ENCODE measurements at places on chromosomes 11 and 22.

- no peak for DNase-seq
Measured at GRCh38 chr22:44541671-44542319, 43.8 kb upstream of the RTL6 start.

- DNase-seq = no peak
Measured at GRCh38 chr11:59678813-59679165, 10.0 kb upstream of the PATL1 start.

DNA sequence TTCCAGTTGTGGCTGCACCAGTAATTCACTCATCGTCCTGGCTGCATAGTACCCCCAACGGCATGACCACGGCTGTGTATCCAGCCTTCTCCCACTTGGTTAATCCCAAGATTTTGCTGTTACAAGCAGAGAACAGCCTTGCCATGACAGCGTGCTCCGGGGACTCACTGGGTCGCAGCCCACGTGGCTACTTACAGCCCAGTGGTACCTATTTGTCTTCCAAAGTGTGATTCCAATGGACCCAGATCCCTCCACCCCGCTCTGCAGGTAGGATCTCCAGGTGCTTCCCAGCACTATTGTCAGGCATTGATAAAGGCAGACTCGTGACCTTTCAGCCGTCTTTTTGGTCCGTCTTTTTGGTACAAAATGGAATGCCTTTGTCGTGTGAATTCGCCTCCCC, 119.0 kb upstream of the FGF3 start:
- no peak for DNase-seq

DNA sequence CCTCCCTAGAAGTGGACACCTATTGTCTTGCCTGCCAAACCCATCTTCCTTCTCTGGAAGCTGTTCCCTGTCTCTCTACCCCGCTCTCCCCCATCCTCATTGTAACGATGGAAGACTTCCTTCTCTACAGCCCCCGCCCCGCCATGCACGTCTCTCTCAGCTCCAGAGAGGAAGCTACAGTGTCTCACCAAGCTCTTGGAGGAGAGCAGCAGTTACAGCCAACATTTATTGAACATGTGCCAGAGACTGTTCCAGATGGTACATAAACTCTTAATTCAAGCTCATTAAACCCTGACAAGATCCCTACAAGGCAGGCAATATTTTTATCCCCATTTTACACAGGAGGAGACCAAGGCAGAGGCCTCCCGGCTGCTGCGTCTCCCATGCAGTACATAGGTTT, 15.1 kb downstream of the MCHR1 start:
- DNase-seq = peak; percentile 23

DNA sequence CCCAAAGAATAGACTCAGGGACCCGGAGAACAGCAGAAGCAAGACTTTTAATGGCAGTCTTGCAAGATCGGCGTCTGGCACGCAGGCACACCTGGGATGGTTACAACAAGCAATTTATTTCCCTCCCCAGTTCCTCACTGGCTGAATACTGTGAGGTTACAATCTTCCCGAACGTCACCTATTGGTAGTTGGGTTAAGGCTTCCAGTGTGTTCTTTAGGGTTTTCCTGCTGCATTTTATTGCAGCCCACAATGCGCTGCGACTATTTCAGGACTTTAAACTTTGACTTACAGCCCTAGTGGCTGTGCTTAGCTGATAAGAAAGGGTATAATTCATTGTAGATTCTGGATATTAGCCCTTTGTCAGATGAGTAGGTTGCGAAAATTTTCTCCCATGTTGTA, 11.5 kb upstream of the TRIM68 start:
- DNase-seq = no peak

DNA sequence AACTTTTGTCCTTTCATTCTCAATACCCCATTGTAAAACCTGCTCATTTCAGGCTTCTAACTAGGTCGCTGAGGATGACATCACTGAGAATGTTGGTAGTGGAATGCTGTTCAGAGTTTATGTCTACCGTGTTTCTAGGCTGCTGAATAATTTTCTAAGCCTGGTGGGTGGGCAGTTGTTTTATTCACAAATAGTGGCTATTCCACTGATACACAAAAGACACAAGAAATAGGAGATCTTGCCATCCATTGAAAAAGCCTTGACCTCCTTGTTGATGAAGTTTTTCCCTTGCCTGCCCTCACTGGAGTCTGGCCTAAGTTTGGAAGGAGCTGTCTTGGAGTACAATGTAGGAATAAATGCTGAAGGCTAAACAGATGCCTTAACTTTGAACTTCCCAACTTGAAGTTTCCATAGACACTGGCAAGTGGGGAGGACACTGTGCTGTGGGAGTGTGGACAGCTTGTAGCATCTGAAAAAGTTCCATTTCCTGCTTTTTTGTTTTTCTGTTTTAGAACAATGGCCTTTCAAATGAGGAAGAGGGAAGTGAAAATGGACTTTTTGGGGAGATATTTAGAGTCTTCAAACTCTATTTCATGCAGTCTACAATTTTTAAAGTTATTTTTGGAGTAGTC, 59.2 kb downstream of the TRIM44 start:
- no peak for DNase-seq

DNA sequence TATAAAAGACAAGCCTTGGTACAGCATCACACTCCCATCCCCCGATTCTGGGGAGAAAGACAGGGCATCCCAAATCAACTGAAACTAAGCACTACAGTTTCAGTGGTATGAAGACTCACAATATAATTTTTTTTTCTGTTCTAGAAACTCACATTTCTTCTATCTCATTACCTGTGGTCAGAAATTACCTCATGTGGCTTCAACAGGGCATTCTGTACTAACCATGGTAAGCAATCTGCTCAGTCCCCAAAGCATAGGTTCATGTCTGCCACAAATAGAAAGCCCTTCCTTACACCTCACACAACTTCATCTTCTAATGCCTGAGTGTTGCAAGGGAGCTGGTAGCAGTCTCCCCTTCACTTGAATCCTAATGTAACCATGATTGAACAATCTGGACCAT, 147.4 kb upstream of the POU2AF2 start:
- no peak for DNase-seq

DNA sequence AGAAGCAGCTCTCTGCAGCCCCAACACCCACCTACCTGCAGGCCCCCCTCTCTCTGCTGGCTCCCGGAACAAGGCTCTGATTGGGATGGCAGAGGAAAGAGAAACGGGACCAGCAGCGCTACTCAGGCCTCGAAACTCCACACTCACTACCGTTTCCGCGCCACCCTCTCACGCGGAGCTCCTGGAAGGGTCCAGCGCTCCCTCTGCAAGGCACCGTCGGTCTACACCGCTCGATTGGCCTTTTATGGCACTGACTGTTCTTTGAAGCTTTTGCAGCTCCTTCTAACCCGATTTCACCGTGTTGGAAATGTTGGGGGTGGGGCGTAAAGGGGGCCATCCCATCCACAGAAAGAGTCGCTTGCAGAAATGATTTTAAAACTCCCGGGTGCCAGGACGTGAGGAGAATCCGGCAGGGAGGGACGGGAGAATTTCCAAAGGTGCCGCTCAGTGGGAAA, 323 bp upstream of the PANX1 start:
- DNase-seq = no peak

GRCh38 chr11:39236916-39237315, 2222.5 kb downstream of the LRRC4C start:
- DNase-seq = no peak

- DNase-seq = no peak
Measured at GRCh38 chr11:111001986-111002611, 243.4 kb upstream of the POU2AF2 start.

DNA sequence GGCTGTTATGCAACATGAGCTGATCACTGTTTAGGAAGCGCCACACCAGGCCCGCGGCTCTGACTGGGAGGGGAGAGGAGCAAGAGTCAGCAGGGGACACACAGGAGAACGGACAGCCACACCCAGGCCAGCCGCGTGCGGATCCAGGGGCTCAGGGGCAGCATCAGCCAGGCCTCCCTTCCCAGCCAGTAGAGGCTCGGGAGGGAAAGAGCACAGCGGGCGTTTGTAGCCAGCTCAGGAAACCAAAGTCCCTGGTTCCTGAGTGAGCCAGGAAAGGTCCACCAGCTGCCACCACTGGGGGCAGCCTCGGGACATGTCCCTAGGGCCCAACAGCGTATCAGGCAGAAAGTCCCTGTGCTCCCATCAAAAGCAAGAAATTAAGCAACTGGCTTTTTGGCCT, 71.8 kb upstream of the PITPNB start:
- DNase-seq = no peak

DNA sequence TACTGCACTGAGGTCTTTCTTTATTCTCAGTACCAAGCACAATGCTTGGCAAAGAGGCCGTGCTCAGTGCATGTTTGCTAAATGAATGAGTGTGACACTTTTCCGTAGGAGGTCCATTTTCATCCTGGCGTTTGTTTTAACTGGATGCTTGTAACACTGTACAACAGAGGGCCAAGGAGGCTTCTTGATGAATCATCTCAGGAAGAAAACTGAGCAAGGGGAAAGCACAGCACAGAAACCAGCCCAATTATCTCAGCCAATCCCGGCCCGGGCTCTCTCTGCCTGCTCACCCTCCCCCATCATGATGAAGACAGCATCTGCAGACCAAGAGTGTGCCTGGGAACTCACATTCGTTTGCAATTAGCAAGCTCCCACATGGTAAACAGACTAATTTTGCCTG, 570.3 kb downstream of the OPCML start:
- DNase-seq = no peak

- DNase-seq = no peak
Measured at GRCh38 chr11:66888282-66888681, 31.4 kb downstream of the LRFN4 start.

DNA sequence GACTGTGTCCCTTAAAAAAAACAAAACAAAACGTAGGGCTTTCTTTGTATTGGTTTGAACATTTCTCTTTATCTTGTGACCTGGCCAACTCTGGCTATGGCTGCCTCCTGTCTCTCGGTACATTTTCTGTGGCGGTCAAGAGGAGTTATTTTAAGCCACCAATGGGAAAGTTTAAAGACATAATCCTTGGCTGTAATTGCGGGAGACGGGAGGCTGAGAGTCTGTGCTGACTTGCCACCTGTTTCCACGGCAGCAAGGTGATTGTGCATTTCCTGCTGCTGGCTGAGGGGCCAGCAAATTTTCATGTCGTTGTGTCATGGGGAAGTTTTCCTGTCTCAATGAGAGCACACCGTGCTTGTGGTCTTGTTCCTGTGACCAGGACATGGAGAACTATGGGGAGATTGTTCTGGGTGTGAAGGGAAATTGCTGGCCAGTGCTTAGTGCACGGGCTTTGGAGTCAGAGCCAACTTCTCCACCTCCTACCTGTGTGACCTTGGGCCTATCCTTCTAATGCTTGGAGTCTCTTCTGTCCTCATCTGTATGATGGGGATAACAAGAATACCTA, 11.0 kb downstream of the PTPRJ start:
- no peak for DNase-seq

DNA sequence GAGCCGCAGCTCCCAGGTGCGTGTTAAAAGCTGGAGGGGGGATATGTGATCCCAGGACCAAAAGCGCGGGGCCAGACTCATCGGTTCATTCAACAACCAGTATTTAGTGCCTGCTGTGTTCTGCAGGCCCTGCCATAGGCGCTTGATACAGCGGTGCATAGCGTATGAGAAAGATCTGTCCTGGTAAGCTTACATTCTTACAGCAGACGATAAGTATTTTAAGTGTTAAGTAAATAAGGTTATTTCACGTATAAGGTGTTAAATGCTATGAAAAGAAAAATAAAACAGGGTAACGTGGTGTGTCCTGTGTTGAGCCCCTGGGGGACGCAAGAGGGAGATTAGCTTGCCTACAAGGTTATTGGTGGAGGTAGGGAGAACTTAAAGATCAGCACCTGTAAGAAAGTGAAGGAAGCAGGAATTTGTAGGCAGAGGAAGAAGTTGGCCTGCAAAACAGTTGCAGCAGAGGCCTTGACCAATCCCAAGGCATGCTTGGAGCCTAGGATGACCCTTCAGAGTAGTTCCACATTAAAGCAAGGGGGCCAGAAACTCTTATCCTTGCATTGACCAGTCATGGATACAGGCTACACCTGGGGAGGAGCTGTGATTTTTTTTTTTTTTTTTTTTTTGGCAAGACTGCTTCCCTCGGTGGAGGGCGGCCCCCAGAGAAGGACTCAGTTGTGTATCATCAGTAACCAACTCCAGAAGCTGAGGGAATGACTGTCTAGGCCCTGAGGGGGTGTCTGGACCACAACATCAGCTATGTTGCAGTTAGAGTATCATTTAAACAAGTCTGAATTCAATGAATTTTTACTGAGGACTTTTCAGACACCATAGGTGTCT, 487 bp upstream of the LIPT2 start:
- DNase-seq = no peak

- no peak for DNase-seq
Measured at GRCh38 chr11:9315078-9315688, 790 bp upstream of the TMEM41B start.

GRCh38 chr11:128022007-128022368, 565.4 kb downstream of the ETS1 start:
- no peak for DNase-seq

- no peak for DNase-seq
Measured at GRCh38 chr22:27937453-27937852, 18.4 kb upstream of the PITPNB start.

DNA sequence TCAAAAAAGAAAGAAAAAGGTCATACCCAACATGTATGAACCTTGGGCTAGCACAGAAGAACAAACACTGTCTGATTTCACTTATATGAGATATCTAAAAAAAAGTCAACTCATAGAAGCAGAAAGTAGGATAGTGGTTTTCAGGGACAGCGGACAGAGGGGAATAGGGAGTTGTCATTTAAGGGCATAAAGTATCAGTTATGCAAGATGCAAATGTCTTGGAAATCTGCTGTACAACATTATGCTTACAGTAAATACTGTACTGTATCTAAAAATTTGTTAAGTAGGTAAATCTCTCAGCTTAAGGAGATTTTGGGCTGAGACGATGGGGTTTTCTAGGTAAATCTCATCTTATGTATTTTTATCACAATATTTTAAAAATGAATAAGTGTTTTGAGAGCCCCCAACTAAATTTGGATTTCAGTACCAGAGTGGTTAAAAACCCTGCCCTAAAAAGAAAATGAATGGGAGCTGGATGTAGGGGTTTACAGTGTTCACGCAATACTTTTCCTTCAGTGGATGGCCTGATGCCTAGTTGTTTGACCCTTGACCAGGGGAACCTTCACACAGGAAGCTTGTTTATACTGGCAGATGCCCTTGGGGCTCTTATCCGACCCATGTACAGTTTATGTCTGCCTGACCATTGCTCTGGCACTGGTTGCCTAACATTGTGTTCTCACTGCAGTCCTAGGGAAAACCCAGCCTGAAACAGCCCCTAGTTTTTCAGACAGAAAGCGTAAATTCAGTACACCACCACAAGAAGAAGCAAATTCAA, 34.8 kb downstream of the SLC22A9 start:
- DNase-seq = no peak

DNA sequence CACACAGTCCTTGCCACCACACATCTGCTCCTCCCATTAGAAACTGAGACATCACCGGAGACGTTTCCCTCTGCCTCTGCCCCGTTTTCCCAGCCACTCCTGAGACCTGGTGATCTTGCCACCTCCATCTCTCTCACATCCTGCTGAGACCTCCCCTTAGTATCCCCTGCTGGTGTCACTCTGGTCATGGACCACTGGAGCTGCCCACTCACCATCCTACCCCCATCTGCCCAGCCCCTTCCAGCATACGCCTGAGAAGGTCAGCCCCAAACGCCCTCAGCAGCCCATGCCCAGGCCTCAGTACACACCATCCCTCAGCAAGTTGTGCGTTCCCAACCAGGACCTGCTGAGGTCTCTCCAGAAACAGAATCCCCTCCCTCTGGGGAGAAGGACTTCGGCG, 64.3 kb downstream of the SHANK2 start:
- DNase-seq = no peak

- no peak for DNase-seq
Measured at GRCh38 chr11:95156133-95156721, 66.6 kb downstream of the ENDOD1 start.
